ENCODE measurements at places on chromosomes 3 and 15. TPM values are rescaled to one million over a fixed set of nuclear protein-coding genes. Genes with fewer than 3 reads are reported as not detected.

The GOLGA6L10 gene
- total RNA-seq, result 0.23 TPM

The SERPINI2 gene
- total RNA-seq, result not detected

The ACKR2 gene
- 3.9 TPM for total RNA-seq

The CACNA2D2 gene
- total RNA-seq, result not detected

The UBAP1L gene
- total RNA-seq, result 0.34 TPM

The GPR176 gene
- 54.9 TPM for total RNA-seq

The CHRD gene
- total RNA-seq, result 1.5 TPM

The MYLK gene
- 7.3 TPM for total RNA-seq

The ZNF501 gene
- total RNA-seq, result 3.7 TPM

The DNAH12 gene
- not detected for total RNA-seq

The RARB gene
- total RNA-seq, result 3.4 TPM

The TM6SF1 gene
- 0.60 TPM for total RNA-seq

The GABRA5 gene
- total RNA-seq, result not detected

The DNASE1L3 gene
- total RNA-seq, result 0.35 TPM

The MUC20 gene
- total RNA-seq, result not detected

The BFSP2 gene
- total RNA-seq, result not detected

The SLC7A14 gene
- total RNA-seq, result 0.60 TPM

The CCDC13 gene
- 1.3 TPM for total RNA-seq

The RBPMS2 gene
- total RNA-seq, result 0.94 TPM

The CCR3 gene
- total RNA-seq, result not detected

The CORO2B gene
- total RNA-seq, result 11.6 TPM

The ADAMTS17 gene
- 1.5 TPM for total RNA-seq

The GOLGA8N gene
- total RNA-seq, result 0.85 TPM

The DPPA2 gene
- total RNA-seq, result not detected

The RAMAC gene
- 25.4 TPM for total RNA-seq

The PLD1 gene
- 9.5 TPM for total RNA-seq

The PPM1L gene
- 0.93 TPM for total RNA-seq

The NR2F2 gene
- total RNA-seq, result 39.2 TPM

The ST3GAL6 gene
- total RNA-seq, result 3.7 TPM

The ZKSCAN7 gene
- total RNA-seq, result 4.6 TPM

The ACP3 gene
- 3.3 TPM for total RNA-seq

The FETUB gene
- total RNA-seq, result not detected

The C2CD4B gene
- total RNA-seq, result 0.77 TPM

The DGKG gene
- total RNA-seq, result not detected

The GABRG3 gene
- total RNA-seq, result not detected
